Transverse colon (tissue), 4 donors: ENCODE measurements at places on chromosomes 7 and 10. TPM values are rescaled to one million over a fixed set of nuclear protein-coding genes. Genes with fewer than 3 reads are reported as not detected.

HTRA1 gene
- total RNA-seq: 34.5 TPM

DNA sequence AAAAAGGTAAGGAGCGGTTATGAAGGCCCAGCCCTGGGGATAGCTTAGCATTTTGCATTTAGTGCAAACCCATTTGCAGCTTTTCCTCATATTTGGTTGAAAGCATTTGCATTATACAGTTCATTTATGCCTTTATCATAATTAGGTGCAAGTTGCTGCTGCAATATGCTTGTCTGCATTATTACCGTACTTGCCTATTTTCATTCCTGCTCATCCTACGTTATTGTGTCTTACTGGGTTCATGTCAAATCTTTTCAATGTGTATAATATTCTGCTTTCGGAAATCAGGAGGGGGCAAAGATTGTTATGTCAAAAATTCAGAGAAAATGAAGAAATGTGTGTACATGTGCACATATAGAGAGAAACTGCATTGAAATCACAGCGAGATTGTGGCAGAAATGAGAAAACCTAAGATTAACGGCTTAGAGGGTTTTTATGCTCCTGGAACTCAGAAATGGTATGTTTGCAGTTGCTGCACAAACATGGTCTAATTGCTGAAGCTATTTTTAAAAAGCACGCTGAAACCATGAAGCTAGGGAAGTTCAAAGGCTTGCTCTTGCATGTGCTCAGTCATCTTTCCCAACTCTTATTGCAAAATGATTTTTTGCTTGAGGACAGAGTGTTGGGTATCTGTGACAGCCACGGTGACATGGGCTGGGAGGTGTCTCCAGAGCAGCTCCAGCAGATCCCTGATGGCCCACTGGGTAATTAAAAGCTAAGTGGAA lies 613.2 kb downstream of the SDK1 start:
- H3K27ac ChIP-seq: no peak overlapping the region
- H3K4me3 ChIP-seq: no peak overlapping the region
- no peaks in the 10 kb centered on the region for H3K27me3 ChIP-seq
- no peaks in the 10 kb centered on the region for H3K36me3 ChIP-seq
- DNase-seq: no peak

HKDC1 gene
- 26.8 TPM for total RNA-seq

DNA sequence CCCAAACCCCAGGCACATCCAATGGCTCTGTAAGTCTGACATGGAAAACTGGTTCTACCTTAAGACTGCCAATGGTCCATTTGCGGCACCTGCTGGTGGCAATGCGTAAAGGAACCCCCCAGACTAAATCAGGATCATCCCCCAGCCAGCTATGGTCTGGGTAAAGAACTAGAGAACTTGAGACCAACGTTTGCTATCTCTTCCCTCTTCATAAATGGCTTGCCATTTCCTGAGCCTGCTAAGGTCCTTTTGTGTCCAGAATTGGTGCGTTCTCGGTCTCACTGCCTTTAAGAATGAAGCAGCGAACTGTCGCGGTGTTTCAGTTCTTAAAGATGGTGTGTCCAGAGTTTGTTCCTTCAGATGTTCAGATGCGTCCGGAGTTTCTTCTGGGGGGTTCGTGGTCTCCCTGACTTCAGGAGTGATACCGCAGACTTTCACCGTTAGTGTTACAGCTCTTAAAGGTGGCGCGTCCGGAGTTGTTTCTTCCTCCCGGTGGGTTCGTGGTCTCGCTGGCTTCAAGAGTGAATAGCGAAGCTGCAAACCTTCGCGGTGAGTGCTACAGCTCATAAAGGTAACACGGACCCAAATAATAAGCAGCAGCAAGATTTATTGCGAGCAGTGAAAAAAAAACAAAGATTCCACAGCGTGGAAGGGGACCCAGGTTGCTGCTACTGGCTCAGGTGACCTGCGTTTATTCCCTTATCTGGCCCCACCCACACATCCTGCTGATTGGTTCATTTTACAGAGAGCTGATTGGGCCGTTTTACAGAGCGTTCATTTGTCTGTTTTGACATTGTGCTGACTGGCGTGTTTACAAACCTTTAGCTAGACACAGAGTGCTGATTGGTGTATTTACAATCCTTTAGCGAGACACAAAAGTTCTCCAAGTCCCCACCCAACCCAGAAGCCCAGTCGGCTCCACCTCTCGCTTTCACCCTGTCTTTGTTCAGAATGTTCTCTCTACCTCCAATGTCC lies 95.4 kb downstream of the ELMO1 start:
- no peak overlapping the region for H3K4me3 ChIP-seq
- H3K36me3 ChIP-seq: no peaks in the 10 kb centered on the region
- no peaks in the 10 kb centered on the region for H3K4me1 ChIP-seq
- peak overlapping the region; percentile 68 for H3K27ac ChIP-seq
- H3K27me3 ChIP-seq: no peaks in the 10 kb centered on the region

DNA sequence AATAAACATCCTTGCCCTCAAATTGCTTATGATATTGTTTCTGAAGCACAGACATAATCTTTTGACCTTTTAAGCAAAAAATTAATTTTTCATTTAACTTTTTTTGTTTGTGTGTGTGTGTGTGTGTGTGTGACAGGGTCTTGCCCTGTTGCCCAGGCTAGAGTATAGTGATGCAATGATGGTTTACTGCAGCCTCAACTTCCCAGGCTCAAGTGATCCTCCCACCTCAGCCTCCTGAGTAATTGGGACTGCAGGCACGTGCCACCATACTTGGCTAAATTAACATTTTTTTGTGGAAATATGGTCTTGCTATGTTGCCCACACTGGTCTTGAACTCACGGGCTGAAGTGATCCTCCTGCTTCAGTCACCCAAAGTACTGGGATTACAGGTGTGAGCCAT lies 68.9 kb downstream of the BMPR1A start:
- no peak for DNase-seq
- no peak overlapping the region for H3K27ac ChIP-seq
- H3K27me3 ChIP-seq: no peaks in the 10 kb centered on the region
- no peaks in the 10 kb centered on the region for H3K36me3 ChIP-seq
- H3K4me3 ChIP-seq: no peak overlapping the region

DNA sequence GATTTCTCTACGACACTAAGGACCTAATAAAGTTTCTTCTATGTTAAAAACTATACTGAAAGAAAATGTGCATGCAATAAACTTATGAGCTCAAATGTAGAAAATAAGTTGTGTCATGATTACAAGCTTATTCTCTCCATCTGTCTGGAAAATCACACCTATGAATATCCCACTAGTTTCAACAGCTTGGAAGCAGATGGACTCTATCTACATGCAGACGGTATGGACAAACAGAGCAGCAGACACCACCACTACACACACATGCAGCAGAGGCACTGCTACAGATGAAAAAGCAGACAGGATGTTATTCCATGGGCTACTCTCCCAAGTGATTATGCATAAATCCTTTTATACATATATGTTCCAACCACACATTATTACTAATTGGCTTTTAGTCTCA lies 123.4 kb upstream of the TARP start:
- no peaks in the 10 kb centered on the region for H3K36me3 ChIP-seq
- H3K27me3 ChIP-seq: no peaks in the 10 kb centered on the region
- no peak for DNase-seq
- no peak overlapping the region for H3K4me3 ChIP-seq
- H3K4me1 ChIP-seq: no peaks in the 10 kb centered on the region

DNA sequence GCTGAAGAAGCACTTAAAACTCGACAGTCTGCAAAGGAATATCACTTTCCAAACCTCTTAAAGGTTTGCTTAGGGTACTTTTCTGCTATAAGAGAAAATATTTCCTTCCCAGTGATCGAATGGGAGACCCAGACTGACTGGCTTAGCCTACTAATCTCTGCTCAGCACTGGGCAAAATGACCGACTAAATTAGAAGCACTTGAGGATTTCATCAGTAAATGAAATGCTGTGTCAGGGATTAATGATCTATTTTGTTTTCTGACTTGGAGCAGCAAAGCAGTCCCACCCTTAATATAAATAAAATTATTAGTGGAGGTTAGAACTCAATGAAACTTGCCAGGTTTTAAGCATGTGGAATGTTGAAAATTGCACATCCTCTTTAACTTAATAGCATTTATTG lies 411.6 kb downstream of the NEBL start:
- no peak for DNase-seq
- H3K4me1 ChIP-seq: no peaks in the 10 kb centered on the region
- no peaks in the 10 kb centered on the region for H3K36me3 ChIP-seq
- no peak overlapping the region for H3K27ac ChIP-seq
- no peak overlapping the region for H3K4me3 ChIP-seq

DNA sequence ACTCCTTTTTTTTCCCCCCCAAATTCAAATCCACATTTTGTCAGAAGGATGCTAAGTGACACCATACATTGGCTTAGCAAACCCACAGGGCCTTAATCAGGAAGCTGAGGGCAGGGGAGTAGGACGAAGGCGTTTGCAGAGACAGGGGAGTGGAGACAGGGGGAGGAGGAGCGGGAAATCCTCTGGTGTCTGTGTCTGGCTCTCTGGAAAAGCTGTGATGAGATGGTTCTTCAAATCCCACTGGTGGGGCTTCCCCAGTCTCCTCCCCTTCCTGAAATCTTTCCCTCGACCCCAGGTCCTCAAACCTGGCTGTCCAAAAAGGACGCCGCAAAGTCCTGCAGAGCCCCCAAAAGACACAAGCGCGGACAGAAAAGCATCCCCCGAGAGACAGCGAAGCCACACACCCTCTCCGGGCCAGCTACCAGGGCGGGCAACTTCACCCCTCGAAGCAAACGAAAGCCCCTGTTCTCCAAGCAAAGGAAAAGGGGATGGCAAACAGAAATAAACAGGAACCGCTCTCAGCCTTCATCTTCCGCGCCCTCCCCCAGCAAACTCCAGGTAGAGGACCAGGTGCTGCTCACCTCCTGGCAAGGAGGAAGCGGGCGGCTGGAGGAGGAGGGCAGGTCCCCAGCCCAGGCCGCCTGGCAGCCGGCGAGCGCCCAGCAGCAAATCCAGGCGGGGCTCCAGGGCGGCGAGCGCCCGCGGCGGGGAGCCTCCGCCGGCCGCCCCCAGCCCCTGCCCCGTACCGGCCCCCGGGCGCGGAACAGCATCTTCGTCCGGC lies 520 bp downstream of the ELAPOR2 start:
- H3K36me3 ChIP-seq: no peaks in the 10 kb centered on the region
- H3K4me3 ChIP-seq: peak overlapping the region; percentile 92
- peak; percentile 36 for DNase-seq
- H3K27ac ChIP-seq: peak overlapping the region; percentile 75
- H3K27me3 ChIP-seq: no peaks in the 10 kb centered on the region

DNA sequence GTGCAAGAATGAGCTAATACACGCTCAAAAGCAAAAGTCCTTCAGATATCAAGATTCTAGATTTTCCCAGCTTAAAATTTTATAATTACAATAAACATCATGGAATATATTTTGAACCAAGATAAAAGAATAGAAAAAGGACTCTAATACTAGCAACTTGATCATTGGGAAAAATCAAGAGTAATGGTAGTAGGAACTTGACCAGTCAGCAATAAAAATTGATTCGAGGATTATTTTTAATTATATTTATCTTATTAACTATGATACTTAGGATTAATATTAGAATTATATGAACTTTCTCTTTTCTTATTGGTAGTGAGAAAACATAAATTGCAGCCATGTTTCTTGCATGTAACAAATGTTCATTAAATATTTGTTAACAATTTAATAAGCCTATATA lies 152.0 kb downstream of the GNAI1 start:
- H3K4me1 ChIP-seq: no peaks in the 10 kb centered on the region
- no peak for DNase-seq
- H3K27ac ChIP-seq: no peak overlapping the region
- H3K27me3 ChIP-seq: no peaks in the 10 kb centered on the region
- no peaks in the 10 kb centered on the region for H3K36me3 ChIP-seq

DNA sequence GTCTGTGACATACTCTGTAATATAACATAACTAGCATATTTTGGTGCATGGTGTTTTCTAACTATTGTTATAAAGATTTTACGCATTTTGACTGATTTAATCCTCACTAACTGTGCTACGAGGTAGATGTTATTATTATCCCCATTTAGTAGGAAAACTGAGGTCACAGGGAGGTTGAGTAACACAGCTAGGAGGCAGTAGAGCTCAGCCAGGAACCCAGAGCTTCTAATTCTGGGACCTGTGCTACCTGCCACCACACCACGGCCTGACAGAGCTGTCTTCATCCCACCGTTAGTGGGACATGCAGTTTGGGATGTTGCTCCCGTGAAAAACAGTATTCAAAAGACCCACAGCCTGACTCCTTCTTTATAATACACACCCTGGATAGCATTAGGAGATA lies 962.5 kb downstream of the CNTNAP2 start:
- H3K27me3 ChIP-seq: no peaks in the 10 kb centered on the region
- H3K27ac ChIP-seq: no peak overlapping the region
- no peak overlapping the region for H3K4me3 ChIP-seq
- no peaks in the 10 kb centered on the region for H3K36me3 ChIP-seq
- no peaks in the 10 kb centered on the region for H3K4me1 ChIP-seq

GRCh38 chr10:114953047-114953446 lies 15.1 kb downstream of the TRUB1 start:
- H3K4me3 ChIP-seq: no peak overlapping the region
- H3K27ac ChIP-seq: no peak overlapping the region
- H3K36me3 ChIP-seq: no peaks in the 10 kb centered on the region
- no peaks in the 10 kb centered on the region for H3K4me1 ChIP-seq

GRCh38 chr10:107487284-107487683 lies 322.8 kb upstream of the SORCS1 start:
- DNase-seq: no peak
- H3K27me3 ChIP-seq: no peaks in the 10 kb centered on the region
- H3K4me1 ChIP-seq: no peaks in the 10 kb centered on the region
- no peaks in the 10 kb centered on the region for H3K36me3 ChIP-seq
- no peak overlapping the region for H3K4me3 ChIP-seq
- no peak overlapping the region for H3K27ac ChIP-seq

GRCh38 chr7:146528581-146528980 lies 412.0 kb downstream of the CNTNAP2 start:
- no peak overlapping the region for H3K27ac ChIP-seq
- DNase-seq: no peak
- no peaks in the 10 kb centered on the region for H3K27me3 ChIP-seq
- no peak overlapping the region for H3K4me3 ChIP-seq
- no peaks in the 10 kb centered on the region for H3K4me1 ChIP-seq

OR2A12 gene
- total RNA-seq: not detected

DNA sequence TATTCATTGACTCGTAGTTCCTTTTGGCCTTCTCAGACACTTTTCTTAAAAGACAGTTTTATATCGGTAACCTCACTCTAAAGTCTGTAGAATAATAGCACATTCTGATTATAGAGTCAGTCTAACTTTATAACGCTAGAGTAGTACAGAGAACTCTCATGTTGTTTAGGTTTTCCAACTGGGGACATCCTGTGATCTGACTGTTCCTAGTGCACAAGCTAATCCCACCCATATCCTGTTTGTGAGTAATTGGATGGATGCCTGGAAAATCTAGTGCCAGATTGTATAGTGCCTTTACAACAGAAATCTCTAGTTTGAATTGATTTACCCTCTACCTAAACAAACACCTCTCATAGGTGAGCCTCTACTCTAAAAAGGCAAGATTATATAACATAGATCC lies 107.4 kb downstream of the ZEB1 start:
- peak overlapping the region; percentile 50 for H3K27ac ChIP-seq
- H3K27me3 ChIP-seq: no peaks in the 10 kb centered on the region
- peaks cover 11% of the 10 kb centered on the region for H3K4me1 ChIP-seq
- H3K4me3 ChIP-seq: no peak overlapping the region
- DNase-seq: no peak
- H3K36me3 ChIP-seq: no peaks in the 10 kb centered on the region
